ENCODE measurements at places on chromosomes 2 and 18.

GRCh38 chr2:32168513-32168912 is 2.8 kb downstream of the SLC30A6 start:
- DNase-seq, result no peak

GRCh38 chr2:173271825-173272224 is 82.8 kb upstream of the CDCA7 start:
- DNase-seq, result no peak

DNA sequence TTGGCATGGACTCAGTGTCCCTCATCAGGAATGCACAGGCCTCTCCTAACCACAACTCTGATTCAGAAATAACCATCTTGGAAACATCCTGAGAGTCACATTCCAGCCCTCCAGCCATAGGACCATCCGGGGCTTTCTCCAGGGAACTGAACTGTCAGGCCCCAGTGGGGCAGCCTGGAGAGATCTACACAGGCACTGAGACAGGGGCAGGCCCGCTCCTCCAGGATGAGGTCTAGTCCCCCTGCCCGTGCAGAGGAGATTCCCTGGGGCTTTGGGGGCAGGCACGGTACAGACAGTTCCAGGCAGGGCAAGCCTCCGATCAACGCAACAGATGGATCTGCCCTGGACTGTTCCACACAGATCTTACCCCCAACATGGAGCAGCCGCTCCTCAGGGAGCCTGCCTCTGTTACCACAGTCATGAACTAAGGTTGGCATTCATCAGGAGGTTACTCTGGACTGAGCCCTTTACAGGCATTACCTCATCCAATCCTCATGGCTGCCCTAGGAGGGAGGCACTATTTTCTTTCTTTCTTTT is 12.0 kb downstream of the KCNK3 start:
- DNase-seq, result no peak

GRCh38 chr2:54577035-54577434 is 120.9 kb downstream of the SPTBN1 start:
- no peak for DNase-seq

GRCh38 chr2:127768775-127769479 is 42.0 kb downstream of the WDR33 start:
- no peak for DNase-seq

DNA sequence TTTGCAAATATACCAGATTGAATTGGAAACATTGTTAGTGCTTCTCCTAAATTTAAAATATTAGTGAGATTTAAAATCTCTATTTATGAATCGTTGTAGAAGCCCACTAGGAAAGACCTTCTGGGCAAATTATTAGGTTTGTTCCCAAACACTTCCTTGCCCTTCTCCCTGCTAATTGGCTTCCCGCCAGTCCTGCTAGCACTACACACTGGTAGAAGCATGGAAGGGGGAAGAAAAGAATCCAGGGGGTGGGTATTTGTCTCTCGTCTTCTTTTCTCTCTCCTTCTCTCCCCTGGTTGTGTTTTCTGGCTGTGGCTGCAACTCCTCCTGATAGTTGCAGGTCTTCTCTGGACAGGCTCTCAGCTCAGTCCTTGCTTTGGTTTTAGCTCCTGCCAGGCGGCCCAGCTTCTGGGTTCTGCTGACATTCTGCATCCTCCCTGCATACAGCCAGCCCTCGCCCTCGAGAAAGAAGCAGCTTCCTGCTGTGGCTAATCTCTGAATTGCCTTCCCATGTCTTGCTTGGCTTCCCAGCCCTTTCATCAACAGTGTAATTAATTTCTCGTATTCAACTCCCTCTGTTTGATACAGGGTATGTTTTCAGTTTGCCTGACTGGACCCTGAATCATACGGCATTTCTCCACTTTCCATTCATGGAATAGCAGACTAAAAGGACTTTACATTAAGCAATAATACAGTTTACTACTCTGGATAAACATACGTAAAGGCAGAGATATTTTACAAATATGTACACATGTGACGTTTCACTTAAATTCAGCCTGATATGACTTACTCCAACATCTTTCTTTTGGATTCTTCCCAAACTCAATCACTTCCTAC is 6.9 kb upstream of the PARD3B start:
- DNase-seq, result no peak

DNA sequence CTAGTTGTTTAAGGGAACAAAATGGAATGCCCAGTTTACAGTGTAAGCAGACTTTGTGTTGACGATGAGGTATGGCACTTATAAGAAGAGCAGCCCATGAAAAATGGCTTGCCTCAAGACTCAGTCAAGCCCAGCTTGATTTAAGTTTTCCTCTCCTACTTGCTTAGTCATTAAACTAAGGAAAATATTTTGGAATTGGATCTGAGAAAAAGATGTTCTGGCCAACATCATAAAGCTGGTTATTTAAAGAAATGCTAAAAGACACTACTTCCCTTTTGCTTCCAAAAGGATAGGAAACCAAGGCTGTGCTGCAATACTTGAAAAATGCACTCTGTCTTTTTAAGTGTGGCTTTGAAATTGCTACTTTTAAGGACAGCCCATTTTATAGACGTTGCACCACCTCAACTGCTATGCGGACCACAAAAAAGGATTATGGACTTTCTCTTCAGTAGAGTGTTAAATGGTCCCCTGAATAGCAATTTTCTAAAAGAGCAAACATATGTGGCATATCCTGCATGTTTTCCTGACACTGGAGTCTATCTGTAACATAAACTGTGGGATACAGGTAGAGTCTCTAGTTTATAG is 32.1 kb downstream of the CCDC141 start:
- no peak for DNase-seq

DNA sequence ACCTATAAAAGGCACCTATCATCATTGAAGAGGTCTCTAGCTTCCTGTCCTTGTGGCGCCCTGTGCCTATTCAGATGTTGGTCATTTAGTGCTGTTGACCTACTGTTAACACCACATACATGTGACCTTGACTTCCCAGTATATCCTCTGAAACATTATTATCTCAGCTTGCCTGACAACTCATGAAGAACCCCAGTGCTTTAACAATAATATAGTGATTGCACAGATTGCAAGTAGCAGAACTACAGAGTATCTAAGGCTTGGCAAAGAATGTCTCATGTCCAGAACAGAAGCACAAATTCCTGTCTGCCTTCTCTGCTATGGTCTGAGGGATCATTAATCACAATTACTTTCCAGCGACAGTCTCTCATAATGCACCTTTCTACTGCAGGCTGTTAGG is 165.3 kb downstream of the LCLAT1 start:
- DNase-seq, result no peak

- DNase-seq, result no peak
Observed at GRCh38 chr2:30287857-30288513, 56.7 kb downstream of the LBH start.

DNA sequence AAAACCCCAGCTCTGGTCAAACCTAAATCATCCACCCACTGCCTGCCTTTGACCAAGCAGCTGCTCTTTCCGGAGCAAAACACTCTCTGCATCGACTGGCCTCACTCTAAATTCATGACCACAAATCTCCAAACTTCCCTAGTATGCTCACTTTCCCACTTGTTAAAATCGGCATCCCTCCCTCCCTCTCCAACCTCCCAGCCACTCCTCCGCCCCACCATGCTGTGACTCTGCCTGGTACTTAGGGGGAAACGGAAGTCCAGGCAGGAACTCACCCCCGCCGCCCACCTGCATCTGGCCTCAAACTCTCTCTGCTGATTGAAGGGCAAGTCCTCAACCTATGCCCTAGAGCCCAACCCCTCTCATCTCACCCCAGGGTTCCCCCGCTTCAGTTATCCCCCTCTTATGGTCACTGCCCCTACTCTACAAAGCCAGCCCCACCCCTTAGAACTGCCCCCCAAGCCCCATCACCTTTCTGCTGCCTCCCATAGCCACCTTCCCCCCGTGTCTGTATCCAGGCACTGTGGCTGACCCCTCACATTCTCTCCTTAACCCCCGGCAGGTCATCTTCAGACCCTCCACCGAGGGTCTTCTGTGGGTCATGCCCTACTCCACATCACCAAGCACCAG is 3.8 kb upstream of the ADRA2B start:
- DNase-seq, result no peak

GRCh38 chr2:24007693-24008092 is 2.2 kb upstream of the MFSD2B start:
- no peak for DNase-seq

- DNase-seq, result no peak
Observed at GRCh38 chr2:25806941-25807340, 71.3 kb downstream of the ASXL2 start.

DNA sequence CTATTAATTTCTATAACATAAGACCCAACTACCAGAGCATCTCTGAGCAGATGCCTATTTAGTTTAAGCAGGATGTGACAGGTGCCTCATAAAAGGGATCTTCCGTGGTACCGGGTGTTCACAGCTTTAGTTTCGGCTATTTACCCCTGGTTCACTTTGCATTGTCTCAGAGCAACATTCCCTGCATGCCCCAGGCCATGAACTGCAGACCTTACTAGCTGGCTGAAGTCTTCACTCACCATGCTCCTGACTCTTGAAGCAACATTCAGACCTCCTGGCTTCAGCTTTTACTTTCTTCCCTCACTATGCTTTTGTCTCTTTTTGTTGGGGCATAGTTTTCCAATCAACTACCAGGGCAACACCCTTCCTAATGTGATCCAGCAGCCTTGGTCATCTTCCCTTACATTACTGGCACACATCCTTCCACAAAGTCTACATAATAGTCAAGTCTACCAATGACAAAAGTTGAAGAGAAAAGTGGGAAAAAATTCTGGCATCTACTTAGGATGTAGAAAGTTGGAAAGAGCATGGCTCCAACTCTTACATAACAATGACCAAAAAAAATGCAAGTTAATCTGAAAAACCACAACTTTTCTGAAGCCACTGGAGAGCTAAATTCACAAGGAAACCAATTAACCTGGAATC is 99.2 kb downstream of the SESTD1 start:
- DNase-seq, result no peak

DNA sequence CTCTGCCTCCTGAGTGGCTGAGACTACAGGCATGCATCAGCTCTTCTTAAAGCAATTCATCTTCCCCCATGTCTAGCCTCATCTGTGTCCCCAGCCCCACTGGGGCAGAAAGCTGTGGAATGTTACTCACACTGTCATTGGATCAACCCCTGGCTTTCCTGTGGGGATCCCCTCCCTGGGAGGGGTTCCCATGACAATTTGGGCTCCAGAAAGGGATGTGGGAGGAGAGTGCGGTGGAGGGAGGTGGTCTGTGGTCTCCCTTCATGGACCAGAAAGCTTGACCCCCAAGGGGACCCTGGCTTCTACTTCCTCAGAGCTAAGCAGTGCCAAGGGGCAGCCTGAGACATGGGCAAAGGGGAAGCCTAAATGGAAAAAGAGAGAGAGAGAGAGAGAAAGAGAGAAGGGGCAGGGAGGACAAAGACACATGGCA is 1.3 kb downstream of the NGEF start:
- no peak for DNase-seq

- no peak for DNase-seq
Observed at GRCh38 chr2:96894151-96894531, 24.3 kb upstream of the SEMA4C start.

GRCh38 chr18:44708451-44709083 is 27.9 kb downstream of the SETBP1 start:
- DNase-seq, result no peak

GRCh38 chr2:162430323-162430722 is 86.4 kb downstream of the GCA start:
- DNase-seq, result no peak

DNA sequence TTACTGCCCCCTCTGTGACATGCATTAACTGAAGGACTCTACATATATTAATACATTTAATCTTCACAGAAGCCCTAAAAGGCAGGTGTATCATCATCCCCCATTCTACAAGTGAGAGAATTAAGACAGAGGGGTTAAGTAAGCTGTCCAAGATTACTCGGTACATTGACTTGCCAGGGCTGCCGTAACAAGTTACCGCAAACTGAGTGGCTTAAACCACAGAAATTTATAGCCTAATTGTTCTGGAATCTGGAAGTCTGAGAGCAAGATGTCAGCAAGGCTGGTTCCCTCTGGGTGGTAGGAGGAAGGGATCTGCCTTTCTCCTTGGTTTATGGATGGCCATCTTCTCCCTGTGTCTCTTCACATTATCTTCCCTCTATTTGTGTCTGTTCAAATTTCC is 605.5 kb downstream of the EPHA4 start:
- DNase-seq, result no peak

DNA sequence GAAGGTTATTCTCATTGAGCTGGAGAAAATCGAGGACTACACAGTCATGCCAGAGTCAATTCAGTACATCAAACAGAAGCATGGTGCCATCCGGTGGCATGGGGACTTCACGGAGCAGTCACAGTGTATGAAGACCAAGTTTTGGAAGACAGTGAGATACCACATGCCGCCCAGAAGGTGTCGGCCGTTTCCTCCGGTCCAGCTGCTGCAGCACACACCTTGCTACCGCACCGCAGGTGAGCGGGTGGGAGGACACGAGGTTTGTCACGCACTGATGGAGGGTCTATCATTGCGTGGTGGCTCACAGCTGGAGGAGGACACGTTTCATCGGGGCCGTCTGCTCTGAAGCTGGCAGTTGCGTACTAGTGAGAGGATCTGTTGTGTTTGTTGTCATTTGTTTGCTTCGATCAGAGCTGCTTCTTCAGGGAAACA is 48.2 kb downstream of the IL1RL2 start:
- no peak for DNase-seq

DNA sequence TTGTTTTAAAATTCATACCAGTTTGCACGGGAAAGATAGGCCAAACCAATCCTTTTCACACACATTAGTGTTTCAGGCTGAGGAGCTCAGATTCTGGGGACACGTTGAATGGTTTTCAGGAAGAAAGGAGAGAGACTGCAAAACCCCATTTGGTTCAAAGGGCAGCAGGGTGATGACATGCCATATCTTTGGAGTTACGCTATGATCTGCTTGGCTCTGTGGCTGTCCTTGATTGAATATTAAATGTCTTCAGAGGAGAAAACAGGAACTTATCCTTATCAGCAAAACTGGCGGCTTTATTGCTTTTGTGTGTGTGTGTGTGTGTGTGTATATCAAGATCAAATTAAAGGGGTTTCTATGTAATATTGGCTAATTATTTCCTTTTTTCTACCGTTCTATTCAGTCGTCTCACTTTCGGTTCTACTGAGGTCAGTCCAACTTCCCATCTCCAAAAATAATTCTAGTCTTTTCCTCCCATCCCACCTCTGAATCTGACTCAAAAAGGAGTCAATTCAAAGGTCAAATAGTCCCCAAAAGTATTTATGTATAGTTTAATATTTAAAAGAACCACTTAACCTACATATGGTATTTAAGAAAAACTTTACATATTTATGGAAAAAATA is 292.9 kb upstream of the CCDC68 start:
- DNase-seq, result no peak

GRCh38 chr2:109516445-109517117 is 97.2 kb downstream of the SEPTIN10 start:
- no peak for DNase-seq

DNA sequence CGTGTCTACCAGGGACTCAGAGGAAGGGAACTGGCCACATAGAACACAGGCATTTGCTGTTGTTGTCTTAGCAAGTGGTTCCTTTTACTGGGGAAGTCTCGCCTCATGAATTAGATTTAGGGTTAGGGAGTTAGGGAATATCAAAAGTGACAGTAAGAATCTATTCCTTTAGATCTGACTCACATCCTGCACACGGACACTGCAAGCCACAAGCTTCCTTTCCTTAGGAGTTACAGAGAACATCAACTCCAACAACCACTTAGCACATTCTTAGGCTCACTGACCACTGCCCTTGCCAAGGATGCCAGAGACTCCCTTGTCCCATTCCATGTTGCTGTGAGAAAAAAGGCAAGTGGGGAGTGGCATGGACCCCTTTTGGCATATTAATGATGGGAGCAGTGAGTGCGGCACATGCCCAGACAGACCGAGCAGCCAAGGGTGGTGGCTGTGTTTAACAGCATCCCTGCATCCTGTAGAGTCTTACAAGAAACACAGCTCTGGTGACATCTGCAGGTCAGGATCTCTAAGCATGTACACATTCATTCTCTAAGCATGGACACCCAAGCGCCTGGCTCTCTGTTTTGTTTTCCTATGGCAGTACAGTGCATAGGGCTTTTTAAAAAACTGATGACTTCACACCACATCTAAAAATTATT is 745.6 kb upstream of the RAB6C start:
- no peak for DNase-seq

Measured in Panc1 (cell line).